Stimulated activated CD4-positive, alpha-beta T cell treated with anti-CD3 and anti-CD28 coated beads, Interleukin-1b, Interleukin-23, amount 100 ng/mL, for 48 hours (primary cell): ENCODE measurements at places on chromosomes 1 and 21.

DNA sequence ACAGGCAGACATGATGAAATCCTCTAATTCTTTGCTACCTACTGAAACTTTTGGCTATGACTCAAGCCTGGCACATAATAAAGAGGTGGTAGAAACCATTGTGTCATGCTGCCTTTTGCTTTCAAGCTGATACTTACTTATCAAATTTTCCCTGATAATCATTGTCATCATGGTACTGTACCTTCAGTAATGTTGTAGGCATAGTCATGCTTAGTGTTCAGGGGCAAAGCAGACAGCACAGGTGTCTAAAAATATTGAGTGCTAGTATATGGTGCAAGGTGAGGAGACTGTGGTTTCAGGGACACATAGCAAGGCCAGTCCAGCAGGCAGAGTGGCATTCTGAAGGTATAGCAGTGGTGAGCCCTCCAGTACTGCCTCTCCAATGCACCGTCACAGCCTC, 226.9 kb upstream of the DEPDC1 start:
- DNase-seq, result no peak

DNA sequence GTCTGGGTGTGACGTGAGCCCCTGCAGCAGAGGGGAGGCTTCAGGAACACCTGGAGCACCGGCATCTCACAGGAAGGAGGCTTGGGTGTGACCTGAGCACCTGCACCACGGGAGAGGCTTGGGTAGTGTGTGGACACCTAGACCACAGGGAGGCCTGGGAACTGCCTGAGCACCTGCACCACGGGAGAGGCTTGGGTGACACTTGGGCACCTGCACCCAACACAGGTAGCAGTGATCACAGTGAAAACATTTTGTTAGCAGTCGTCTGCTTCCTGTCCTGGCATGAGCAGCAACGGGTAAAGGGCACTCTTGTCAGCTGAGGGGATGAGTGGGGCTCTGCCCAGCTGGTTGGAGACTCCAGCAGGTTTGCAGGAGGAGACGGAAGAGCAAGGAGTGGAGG, 22.4 kb downstream of the LRRC3 start:
- DNase-seq, result no peak

DNA sequence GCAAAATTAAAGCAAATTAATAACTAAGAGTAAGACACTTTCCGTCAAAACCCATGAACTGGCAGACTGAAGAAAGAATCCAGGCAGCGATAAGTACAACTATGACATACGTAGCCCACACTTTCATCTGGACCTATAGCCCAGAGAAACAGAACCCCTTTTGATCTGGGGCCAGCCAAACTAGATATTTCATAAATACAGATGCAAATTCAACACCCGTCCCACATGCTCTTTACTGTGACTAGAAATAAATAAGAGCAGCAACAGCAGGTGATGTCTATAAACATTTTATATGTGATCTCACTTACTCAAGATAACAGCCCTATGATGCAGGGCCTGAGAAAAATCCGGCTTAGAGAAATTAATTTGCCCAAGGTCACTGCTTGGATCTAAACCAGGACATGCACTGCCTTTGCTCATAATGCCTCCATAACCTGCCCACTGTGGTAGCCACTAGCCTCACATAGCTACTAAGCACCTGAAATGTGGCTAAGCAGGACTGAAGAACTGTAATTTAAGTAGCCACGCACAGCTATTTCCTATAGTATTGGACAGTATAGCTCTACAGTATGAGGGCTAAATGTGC, 130.2 kb downstream of the TGFBR3 start:
- no peak for DNase-seq

DNA sequence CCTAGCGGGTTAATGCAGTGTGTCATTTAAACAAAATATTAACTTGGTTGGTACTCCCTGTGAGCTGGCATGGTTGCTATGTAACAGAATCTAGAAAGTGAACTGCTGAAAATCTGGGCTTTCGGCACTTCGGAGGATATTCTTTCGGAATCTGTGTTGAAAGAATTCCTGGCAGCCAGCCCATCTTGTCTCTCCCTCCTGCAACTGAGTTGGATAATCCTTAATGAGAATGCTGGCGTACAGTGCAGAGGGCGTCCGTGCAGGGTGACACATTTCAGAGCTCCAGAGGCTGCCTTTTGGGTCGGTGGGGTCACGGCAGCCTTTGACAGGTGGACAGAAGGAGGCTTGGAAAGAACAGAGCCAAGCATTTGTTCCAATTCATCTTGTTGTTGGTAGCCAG, 3.7 kb downstream of the KAZN start:
- no peak for DNase-seq

DNA sequence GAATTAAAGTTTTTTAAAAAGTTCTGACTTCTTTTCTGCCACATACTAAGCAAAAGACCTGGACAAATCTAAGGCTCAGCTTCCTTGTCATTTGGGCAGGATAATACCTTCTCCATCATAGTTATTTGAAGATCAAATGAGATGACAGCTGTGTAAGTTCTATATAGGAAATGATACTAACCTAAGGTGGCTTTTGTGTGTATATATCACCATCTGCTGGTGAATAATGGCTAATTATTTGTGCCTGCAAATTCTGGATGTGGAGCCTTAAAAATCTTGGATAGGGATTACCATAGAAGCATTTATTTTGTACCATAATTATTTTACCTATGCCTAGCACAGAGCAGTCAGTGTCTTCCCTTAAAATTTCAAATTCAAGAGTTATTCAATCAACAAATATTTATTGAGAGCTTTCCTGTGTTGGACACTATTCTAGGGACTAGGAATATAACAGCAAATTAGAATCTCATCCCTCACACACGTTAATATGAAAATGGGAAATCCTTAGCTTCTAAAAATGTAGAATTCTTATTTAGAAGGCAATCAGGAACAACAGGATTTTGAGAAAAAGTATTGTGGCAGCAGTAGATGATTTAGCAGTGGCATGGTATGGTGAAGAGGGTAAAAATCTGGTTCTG, 89.8 kb downstream of the TMEM200B start:
- no peak for DNase-seq

DNA sequence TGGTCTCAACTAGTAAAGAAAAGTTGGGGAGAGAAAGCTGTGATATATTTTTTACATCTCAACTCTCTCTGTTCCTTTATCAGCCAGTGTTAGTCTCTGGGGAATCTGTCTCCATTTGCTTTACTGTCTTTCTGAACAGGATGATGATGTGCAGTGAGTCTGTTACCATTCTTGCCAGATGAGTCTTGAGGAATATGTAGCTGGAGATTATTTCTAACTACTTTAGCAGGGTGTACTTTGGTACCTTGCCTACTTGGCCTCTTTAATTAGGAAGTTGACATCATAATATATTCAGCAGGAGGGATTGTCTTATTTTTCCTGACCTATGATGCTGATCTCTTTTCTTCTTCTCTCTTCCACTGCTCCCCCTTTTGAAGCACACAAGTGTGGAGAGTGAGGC, 15.7 kb upstream of the HAX1 start:
- DNase-seq, result no peak
